ENCODE measurements at places on chromosomes 7 and 10.

- DNase-seq, result no peak
These were observed 339.5 kb downstream of the WDR37 start for GRCh38 chr10:1395481-1396296.

DNA sequence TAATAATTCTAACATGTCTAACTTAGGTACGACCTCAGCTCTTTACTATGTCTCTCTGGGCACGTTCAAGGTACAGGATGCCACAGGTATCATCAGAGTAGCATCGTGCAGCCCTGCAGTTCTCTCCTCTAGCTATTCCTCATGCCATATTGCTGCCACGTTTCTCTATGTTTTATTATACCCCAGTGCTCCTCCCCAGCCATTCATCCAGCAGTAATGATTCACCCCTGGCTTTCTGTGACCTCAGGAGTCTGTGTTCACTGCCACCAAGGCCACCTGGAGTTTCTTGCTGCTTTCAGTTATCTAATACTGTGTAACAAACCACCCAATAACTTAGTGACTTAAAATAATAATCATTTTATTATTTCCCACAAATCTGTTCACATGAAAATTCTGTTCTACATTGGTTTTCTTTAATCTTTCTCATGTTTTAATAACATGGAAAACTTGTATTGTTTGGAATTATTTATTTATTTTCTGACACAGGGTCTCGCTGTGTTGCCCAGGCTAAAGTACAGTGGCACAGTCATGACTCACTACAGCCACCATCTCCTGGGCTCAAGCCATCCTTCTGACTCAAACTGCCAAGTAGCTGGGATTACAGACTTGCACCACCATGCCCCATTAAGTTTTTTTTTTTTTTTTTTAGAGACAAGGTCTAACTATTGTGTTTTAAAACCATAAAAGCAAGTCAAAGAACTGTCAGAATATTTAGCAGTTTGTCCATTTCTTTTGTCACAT lies 21.8 kb downstream of the REEP3 start:
- DNase-seq, result no peak

DNA sequence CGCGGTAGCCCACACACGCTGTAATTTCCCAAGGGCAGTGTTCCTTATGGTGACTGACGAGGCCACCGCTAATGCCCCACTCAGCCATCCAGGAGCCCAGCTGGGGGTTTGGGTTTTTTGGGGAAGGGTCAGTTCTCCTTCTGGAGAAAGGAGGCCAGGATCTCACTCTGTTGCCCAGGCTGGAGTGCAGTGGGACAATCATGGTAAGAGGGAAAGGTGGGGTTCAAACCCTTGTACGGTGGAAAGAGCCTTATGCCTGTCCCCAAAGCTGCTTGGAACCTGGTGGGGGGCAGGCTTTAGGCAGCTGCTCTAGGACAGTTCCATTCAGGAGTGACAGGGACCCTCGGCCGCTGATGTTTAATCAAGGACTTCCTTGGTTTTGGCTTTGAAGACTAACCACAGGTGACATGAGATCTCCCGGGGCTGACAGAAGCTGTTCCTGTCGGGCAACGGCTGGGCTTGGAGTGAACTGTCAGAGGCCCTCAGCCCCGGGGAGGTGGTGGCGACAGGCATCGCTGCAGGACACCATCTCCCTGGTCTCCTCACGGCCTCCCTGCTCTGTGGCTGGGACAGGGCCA lies 84.5 kb downstream of the CARD11 start:
- no peak for DNase-seq

GRCh38 chr10:75935240-75935639 lies 503.8 kb downstream of the LRMDA start:
- no peak for DNase-seq

GRCh38 chr10:5040010-5040673 lies 36.5 kb upstream of the AKR1C2 start:
- DNase-seq, result no peak

DNA sequence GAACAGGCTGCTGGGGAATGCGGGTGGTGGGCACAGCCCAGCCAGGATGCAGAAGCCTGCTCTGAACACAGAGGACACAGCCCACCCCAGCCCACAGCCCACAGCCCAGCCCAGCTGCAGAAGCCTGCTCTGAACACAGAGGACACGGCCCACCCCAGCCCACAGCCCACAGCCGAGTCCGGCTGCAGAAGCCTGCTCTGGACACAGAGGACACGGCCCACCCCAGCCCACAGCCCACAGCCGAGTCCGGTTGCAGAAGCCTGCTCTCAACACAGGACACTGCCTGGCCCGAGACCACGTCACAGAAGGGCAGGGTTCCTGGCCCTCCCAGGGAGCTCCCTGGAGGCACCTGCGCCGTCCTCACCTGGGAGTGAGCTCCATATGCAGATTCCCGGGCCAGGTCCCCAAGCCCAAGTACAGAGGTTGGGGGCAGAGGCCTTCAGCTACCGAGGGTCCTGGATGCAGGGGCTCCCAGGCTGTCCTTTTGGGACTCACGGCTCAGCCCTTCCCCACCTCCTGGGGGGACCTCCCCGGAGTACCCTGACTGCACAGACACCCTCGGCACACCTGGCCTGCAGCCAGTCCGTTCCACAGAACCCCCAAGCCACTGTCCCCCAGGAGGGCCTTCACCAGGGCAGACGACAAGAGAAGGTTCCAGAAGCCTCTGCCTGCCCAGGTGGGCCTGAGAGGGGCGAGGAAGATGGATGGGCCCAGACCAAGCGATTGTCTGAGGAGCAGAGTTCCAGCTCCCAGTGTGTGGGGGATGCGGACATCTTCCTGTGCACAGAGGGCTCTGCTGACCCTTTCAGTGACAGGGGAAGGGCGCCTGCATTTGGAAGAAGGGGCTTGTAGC lies 23.7 kb upstream of the FOXL3 start:
- no peak for DNase-seq

DNA sequence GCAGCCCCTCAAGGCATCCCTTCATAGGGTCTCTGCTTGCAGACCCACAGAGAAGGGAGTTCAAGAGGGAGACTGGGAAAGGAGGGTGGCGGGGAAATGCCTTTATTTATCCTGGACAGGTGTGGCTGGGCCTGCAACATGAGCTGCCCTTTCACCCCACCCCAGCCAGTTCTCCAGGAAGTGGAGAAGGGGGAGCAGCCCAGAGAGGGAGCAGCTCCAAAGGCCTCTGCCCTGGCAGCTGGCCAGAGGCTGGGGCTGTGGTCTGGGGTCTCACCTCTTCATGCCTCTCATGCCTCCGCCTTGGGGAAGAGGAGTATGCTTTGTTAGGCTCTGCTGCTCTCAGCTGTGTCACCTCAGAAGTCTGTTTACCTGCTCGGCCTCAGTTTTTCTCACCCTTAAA lies 3.1 kb downstream of the LDB3 start:
- no peak for DNase-seq

Measured in HS-27A (cell line).